Head of caudate nucleus (tissue), 42 donors: ENCODE measurements at places on chromosomes 16 and 17.

- DNase-seq: peak; percentile 91
Observed at GRCh38 chr16:28553776-28554633, at the start of gene SGF29. Gene SGF29, plus strand, starts transcription at chr16:28553920. Its CDS starts 27,150 bp downstream, at chr16:28581070.

- DNase-seq: no peak
Observed at GRCh38 chr16:64282181-64282580, 839.7 kb downstream of the CDH11 start.

DNA sequence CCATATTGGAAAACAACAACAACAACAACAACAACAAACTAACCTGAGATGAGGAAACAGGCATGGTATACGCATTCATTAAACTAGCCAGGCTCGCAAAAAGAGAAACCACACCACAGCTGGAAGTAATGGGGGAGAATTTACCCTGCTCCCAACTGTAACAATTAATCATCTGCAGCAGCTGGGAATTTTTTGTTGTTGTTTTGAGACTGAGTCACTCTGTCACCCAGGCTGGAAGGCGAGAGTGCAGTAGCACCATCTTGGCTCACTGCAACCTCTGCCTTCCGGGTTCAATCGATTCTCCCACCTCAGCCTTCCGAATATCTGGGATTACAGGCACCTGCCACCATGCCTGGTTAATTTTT is 16.3 kb downstream of the PRPSAP1 start:
- DNase-seq: no peak

GRCh38 chr17:58593123-58593522 is 78.7 kb upstream of the MTMR4 start:
- DNase-seq: no peak

GRCh38 chr17:62008294-62008693 is 56.8 kb downstream of the MED13 start:
- no peak for DNase-seq

DNA sequence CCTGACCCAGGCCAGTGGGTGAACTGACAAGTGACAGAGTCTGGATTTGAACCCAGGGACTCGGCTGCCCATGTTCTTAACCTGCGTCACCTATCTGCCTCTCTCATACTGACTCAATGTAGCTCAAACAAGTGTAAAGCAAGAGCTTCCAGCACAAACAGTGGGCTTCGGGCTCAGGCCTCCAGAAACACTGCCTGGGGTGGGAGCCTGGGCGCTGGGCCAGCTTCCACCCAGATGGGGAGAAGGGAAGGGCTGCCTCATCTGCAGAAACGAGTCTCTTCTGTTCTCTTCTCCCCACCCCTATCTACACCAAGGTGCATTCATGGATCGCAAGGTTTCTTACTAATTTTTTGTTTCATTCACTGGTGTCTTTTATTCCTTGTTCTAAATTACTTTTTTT is 1.3 kb downstream of the CDRT4 start:
- no peak for DNase-seq

GRCh38 chr17:43628089-43628650 is 33.6 kb downstream of the MEOX1 start:
- no peak for DNase-seq

DNA sequence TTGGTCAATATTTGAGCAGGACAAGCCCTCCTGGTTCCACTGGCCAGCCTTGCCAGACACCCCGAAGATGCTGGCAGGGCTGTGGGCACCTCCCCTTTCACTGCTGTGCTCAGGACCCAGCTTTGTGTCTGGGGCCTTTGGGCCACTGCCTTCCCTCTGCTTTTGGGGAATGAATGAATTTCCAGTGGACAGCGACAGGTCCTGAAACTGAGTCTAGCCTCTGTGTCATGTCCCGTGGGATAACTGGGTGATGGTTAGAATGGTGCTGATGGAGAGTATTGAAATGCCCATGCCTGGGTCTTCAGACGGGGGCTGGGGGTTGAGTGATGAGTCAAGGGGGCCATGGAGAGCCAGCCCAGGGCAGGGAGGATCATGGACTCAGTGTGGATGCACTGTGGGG is 135.8 kb downstream of the FOXL1 start:
- DNase-seq: no peak

DNA sequence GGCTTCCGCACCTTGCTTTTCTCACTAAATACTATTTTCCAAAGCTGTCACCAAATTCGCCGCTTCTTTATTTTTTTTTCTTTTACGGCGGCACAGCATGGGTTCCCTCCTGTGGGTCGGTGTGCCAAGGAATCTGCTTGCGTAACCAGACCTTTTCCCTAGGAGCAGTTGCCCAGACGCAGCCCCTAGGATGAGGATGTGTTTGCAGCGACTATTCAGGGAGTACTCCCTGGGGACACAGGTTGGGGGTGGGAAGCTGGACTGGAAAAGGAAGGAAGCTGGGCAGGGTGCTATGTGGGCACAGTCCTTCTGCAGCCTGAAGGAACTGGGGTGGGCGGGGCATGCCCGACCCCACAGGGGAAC is 49.0 kb upstream of the ZCCHC14 start:
- DNase-seq: no peak

DNA sequence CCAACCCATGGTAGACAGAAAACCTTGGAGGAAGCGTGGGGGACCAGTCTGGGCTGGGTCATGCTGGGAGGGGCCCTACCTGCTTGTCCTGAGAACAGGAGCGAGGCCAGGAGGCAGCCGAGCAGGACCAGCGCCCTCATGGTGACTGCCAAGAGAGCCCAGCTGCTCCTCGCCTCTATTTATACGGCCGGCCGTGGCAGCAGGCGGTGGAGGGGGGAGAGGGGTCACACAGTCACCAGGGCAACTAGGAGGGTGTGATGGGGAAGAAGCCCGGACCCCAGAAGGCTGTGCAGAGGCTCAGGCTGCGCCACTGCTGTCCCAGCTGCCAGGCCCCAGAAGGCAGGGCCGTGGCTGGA is at the start of gene SRL:
Gene SRL, minus strand, starts transcription at position 153 of the 356 bp plus-strand sequence. Its CDS starts 13 bp downstream, at position 140.
- no peak for DNase-seq

GRCh38 chr17:48456589-48456988 is 26.6 kb upstream of the SKAP1 start:
- no peak for DNase-seq

- DNase-seq: no peak
Observed at GRCh38 chr16:85608515-85608885, 4.6 kb upstream of the GSE1 start.

DNA sequence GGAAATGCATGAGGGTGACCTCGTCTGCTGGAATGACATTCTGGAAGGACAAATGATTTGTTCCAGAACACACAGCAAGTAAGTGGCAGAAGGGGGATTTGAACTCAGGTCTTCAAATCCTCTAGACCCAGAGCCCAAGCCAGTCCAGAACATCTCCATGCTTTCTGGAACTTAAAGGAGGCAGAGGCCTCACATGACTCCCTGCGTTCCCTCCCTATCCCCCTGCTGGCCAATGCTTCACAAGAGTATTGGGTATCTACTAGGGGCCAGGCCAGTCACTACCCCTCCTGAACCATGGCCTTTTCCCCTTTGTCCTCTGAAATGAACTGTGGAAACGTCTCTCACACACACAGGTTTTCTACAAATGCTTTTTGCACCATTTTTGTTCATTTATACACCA is 7.6 kb upstream of the BEAN1 start:
- no peak for DNase-seq

- no peak for DNase-seq
Observed at GRCh38 chr16:84786605-84787262, 33.1 kb upstream of the CRISPLD2 start.

DNA sequence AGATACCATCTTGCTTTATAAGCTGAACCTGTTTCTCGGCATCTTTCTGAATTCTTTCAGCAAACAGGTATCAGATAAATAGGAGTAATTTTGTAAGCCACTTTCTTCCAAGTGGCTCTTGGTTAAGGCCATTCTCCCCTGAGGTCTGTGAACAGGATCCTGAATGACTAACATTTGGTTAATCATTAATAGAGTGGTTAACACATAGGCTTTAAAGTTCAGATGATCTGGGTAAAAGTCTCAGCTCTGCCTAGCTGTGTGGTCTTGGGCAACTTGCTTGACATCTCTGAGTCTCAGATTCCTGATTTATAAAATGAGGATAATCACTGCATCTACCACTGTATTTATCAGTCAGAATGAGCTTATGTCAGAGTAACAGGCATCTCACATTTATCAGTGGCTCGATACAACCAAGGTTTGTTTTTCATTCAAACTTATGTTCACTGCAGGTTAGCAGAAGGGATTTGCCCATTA is 44.4 kb upstream of the ANKFN1 start:
- DNase-seq: no peak

- DNase-seq: no peak
Observed at GRCh38 chr17:16328997-16329396, 24.3 kb downstream of the CENPV start.

DNA sequence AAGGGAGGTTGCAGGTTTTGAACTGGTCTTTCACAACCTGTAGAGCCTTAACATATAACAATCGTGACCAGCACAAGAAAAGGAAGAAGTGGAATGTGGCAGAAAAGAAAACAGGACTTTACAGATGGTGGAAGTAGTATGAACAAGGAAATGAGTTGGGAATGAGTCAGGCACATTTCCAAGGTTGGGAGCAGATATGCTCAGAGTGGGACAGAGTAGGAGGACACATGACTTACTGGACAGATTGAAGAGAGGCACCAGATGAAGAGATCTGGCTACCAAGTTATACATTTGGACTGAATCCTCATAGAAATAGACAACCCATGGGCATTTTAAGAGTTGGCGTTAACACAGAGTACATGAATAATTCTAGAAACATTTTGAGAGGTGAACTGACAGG is 95.3 kb downstream of the ZNF18 start:
- no peak for DNase-seq

DNA sequence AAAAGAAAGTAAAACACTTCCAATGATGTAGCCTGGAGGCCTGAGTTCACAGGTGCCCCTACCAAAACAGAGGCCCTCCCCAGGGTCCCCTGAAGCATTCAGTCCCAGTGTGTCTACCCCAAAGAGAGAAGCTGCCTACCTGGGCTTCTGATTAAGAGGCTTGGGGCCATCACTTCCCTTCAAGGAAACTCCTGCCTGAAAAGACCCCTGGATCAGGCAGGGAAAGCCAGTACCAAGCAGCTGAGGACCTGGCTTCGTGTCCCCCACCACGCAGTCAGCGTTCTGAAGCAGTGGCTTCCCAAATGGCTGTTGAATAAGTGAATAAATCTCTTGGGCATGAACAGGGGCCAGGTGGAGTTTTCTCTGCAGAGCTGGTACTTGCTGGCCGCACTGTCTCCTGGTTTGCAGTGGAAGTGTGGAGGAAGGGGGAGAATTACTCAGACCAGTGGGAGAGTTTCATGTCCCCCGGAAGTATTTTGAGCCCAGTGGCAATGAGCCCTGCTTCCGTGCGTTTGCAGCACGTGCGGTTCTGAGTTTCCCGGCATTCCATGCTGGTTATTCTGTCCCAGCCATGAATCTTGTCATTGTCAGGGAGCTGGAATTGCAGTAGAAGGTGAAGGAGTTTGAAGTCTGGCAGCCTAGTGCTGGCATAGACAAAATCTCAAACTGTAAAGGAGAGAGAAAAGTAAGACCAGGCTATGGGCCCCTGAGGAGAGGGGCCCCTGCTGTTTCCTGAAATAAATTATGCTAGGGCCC is 27.0 kb downstream of the RMI2 start:
- no peak for DNase-seq

GRCh38 chr17:34379868-34380267 is 16.8 kb upstream of the CCL1 start:
- no peak for DNase-seq

DNA sequence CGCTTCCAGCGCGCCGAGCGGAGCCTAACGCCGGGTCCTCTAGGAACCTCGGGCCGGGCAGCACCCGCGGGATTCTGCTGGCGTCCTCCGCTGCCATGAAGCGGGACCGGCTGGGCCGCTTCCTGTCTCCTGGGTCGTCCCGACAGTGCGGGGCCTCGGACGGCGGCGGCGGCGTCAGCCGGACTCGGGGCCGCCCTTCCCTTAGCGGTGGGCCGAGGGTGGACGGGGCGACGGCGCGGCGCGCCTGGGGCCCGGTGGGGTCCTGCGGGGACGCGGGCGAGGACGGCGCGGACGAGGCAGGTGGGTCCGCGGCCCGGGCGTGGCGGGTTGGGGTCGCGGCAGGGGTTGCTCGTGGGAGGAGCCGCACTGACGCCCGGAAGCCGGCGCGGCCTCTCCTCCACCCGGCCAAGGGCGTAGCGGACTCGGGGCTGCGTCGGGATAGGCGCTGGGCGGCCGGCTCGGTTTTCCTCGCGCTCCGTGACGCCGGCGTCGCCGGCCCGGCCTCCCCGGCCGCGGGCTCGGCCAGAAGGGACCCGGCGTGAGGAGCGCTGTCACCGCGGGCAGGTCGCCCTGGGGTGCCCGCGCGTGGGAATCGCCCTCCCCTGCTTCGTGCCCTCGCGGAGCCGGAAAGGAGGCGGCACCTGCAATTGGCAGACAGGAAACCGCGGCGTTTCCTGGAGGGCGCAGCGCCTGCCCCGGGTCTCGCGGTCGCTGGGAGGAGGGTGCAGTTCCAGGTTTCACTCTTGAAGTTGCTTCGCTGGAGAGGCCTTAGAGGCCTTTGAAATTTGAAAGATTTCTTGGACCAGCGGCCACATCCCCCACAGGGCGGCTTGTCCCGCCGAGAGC is 432 bp downstream of the ZNF276 start:
- DNase-seq: peak; percentile 60

GRCh38 chr17:76797241-76797840 is 59.4 kb downstream of the MFSD11 start:
- DNase-seq: no peak

GRCh38 chr17:6474906-6475305 is 30.7 kb downstream of the PIMREG start:
- DNase-seq: no peak

GRCh38 chr17:8893059-8893458 is 25.6 kb upstream of the PIK3R6 start:
- no peak for DNase-seq

DNA sequence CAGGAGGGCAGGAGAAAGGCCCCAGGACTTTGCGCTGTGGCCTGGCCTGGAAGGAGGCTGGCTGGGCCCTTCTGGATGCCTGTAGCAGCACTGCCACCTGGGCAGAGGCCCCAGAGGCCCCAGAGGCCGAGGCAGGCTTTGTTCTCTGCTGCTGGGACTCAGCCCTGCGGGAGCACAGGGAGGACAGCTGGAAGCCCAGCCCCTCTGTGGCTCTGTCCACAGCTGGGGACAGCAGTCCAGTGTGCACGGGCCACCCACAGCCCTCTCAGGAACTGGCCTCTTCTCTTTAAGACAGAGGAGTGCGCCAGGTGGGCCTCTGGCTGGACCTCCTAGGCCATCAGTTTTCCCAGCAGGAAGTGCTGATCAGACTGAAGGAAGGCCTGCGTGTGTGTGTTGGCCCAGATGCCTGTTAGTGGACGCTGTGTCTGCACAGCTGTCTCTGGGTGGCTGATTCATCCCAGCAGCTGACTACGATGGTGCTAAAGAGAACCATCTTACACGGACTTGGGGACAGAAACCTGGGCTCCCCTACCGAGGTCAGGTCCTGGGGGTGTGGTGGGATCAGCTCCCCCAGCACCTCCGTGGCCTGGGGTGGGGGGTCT is 26.9 kb upstream of the ZNF750 start:
- DNase-seq: no peak

GRCh38 chr17:8421571-8421970 is 14.1 kb upstream of the NDEL1 start:
- no peak for DNase-seq
